ENCODE measurements at places on chromosomes 11 and 22. TPM values are rescaled to one million over a fixed set of nuclear protein-coding genes. Genes with fewer than 3 reads are reported as not detected.

Gene DRD2
- polyA plus RNA-seq = 0.21 TPM

Gene BIK
- 0.90 TPM for polyA plus RNA-seq

Gene TLCD5
- polyA plus RNA-seq = 19.4 TPM

Gene POTEH
- not detected for polyA plus RNA-seq

Gene APLNR
- polyA plus RNA-seq = 174 TPM

Gene MAML2
- 24.0 TPM for polyA plus RNA-seq

DNA sequence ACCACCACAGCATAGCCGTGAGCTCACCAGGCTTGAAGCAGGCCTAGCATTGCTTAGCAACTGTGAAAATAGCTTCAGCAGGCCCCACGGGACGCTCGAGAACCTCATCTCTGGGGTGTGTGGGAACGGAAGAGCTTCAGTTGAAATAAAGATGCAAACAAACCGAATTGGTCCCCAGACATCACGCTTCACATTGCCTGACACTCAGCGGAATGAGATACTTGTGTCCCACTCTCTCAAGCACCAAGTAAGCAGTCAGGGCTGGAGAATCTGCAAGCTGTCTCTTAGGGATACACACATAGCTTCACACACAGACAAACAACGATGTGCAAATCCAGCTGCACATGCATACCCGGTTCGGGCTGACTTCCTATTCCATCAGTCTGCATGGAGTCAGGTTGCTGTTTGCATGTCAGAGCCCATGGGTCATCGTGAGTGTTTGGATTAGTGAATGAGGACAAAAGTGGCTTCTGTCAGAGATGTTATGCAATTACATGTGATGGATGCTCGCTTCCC, 205.7 kb downstream of the SNX19 start:
- no peak for DNase-seq

DNA sequence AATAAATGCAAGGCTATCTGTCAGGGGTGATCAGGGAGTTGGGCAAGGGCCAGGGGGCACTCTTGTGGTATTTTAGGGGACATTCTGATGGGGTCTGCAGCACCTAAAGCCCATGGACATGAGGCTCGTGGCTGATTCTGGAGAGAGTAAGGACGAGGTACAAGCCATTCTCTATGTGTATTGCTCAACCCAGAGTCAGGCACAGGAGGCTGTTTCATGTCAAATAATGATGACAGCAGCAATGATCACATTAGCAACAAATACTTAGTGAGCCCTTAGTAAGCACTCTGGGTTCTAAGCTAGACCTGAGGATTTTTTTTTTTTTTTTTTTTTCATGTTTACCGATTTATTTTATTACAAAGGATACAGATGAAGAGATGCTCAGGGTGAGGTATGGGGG, 83.5 kb upstream of the THY1 start:
- no peak for DNase-seq

- DNase-seq = no peak
Observed at GRCh38 chr22:43476341-43476740, 64.5 kb downstream of the MPPED1 start.

GRCh38 chr11:33874910-33875490, 16.9 kb downstream of the LMO2 start:
- no peak for DNase-seq

GRCh38 chr11:2612884-2613571, 86.8 kb downstream of the KCNQ1OT1 start:
- no peak for DNase-seq

- no peak for DNase-seq
Observed at GRCh38 chr11:33001281-33001680, 14.4 kb upstream of the DEPDC7 start.

DNA sequence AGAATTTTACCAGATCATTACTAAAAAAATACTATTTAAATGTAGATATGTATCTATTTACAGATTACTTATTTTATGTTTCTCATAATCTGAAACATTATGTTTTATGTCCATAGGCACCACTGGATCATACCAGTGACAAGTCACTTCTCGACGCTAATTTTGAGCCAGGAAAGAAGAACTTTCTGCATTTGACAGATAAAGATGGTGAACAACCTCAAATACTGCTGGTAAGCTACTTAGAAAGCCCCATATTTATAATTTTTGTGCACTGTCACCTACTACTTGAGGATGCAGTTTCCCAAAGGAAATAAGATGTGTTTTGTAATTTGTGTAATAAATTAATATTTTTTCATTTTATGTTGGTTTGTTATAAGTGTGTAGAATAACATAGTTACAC, 42.6 kb downstream of the USP47 start:
- DNase-seq = no peak

DNA sequence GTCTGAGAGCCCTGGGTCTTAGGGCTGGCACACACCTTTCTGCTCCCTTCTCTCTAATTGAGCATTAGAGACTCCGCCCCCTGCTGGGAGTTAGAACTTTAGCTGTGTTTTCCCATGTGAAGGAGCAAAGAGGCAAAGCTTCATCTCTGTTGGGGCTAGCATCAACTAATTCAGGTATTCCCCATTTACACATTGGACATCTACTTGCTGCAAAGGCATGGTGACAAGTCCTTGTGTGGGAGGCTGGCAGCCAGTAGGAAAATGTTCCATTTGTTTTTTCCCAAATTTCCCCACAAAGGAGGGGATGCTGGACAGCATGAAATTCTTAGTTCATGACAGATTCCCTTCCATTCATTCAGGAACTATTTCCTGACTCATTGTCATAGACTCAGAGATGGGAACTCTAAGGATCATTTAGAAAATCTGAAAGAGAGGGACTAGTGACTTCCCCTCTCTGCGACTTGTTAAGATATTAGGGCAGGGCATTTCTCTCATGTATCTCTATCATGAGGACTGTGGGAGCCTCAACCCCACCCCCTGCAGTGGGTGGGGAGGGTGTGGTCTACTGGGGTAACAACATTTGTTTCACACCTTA, 3.6 kb downstream of the CD44 start:
- DNase-seq = no peak

DNA sequence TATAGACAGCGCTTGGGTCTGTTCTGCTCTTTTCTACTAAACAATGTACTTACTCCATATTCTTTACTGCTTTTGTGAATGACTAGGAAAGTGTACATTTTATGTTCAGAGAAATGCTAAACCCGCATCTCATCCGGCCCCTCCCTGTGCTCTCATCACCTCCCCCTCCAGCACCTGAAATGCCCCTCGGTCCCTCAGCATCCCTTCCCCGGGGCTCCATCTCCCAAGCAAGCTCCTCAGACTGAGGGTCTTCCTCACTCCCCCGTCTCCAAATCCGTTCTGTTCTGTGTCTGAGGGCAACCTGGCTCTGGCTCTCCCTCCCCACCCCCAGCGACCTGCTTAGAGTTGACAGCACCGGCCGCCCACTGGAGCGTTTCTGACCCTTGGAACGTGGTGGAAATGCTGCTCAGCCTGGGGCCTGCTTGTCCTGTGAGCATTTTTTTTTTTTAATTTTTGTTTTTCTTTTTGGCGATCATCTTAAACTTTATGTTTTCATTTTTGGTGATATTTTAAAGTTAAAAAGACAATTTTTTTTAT, 1.4 kb downstream of the SELENOO start:
- DNase-seq = no peak

- no peak for DNase-seq
Observed at GRCh38 chr11:103525069-103525468, 415.8 kb downstream of the DYNC2H1 start.

GRCh38 chr22:43846966-43847365, 15.3 kb downstream of the SULT4A1 start:
- DNase-seq = no peak

- DNase-seq = peak; percentile 31
Observed at GRCh38 chr11:32088117-32088941, 2.5 kb upstream of the RCN1 start.

DNA sequence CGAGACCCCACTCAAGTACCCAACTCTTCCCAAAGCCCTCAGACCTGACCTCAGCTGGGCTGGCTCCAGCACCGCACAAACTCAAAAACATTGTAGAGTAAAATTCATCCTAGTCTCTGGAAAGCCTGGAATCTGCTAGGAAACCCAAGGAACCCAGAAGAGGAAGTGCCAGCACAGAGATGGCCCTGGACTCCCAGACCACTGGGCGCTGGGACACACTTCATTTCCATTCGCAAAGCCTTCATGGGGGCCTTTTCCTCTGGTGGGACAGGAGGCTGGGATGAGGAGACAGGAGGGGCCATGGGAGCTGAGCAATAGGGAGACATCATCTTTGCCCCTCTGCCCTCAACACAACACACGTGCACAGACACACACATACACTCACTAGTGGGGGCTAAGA, 30.8 kb downstream of the ARRB1 start:
- no peak for DNase-seq

- DNase-seq = no peak
Observed at GRCh38 chr22:27952779-27953178, 33.7 kb upstream of the PITPNB start.

- DNase-seq = no peak
Observed at GRCh38 chr11:74339619-74340018, 28.2 kb upstream of the P4HA3 start.

DNA sequence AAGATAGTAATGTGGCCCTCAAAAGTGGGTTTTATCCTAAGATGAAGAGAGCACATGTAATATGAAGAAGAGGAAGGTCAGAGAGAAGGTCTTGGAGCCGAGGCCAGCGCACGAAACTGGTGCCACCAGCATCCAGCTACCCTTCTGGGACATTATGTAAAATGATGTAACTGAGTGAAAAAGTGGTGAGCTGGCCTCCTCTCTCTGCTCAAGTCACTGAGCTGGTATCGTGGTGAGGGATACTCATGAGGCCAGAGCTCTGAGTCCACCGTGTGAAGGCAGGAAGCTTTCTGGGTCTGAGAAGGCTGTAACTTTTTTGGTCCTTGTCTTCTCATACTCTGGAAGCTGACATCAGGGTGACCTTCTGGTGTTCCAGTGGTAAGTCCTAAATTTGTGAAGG, 25.1 kb downstream of the RNF185 start:
- DNase-seq = no peak

- DNase-seq = no peak
Observed at GRCh38 chr11:69666752-69667536, 8.2 kb downstream of the LTO1 start.

- no peak for DNase-seq
Observed at GRCh38 chr11:76152741-76153570, 53.3 kb downstream of the WNT11 start.

DNA sequence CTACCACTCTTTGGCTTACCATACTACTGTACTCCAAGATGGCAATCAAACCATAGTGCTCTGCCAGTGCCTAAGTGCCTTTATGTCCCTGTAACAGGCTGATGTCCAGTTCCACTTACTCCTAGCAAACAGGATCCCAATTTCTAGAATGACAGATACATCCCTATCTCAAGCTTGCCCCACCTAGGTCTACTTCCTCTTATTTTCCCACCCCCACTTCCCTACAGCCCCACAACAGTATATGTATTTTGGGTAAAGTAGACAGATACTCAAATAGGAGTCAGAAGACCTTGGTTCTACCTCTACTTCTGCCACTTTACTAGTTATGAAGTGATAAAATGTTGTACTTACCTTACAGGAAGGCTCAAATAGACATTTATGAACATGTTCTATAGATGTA, 24.1 kb downstream of the SIK3 start:
- no peak for DNase-seq
